ENCODE measurements at places on chromosomes 6 and 20.

- DNase-seq = no peak
- no peak overlapping the region for H3K27ac ChIP-seq
- H3K4me1 ChIP-seq = peaks cover 3% of the 10 kb centered on the region
- H3K4me3 ChIP-seq = no peak overlapping the region
- H3K27me3 ChIP-seq = no peaks in the 10 kb centered on the region
Measured at GRCh38 chr6:170404697-170405096, 98.1 kb downstream of the FAM120B start.

DNA sequence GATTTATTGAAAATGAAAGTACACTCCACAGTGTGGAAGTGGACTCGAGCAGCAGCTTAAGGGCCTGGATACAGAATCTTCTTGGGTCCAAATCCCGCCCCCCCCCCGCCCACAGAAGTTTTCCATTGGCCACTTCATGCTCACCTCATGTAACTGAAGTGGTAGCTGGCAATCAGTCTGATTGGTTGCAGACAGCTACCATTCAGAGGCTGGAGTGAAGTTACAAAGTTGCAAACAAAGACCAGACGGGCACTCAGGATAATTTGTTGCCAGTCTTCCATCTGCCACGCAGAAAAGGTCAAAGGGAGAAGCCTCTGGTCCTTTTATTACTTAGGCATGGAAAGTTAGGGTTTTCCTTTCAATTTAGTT is 25.8 kb upstream of the FABP7 start:
- H3K4me1 ChIP-seq = peaks cover 19% of the 10 kb centered on the region
- no peaks in the 10 kb centered on the region for H3K27me3 ChIP-seq
- H3K27ac ChIP-seq = no peak overlapping the region
- DNase-seq = no peak

- peaks cover 6% of the 10 kb centered on the region for H3K4me1 ChIP-seq
- H3K4me3 ChIP-seq = no peak overlapping the region
- peaks cover 85% of the 10 kb centered on the region for H3K27me3 ChIP-seq
- H3K27ac ChIP-seq = no peak overlapping the region
- DNase-seq = no peak
Measured at GRCh38 chr20:36309643-36310042, 3.5 kb downstream of the DLGAP4 start.

DNA sequence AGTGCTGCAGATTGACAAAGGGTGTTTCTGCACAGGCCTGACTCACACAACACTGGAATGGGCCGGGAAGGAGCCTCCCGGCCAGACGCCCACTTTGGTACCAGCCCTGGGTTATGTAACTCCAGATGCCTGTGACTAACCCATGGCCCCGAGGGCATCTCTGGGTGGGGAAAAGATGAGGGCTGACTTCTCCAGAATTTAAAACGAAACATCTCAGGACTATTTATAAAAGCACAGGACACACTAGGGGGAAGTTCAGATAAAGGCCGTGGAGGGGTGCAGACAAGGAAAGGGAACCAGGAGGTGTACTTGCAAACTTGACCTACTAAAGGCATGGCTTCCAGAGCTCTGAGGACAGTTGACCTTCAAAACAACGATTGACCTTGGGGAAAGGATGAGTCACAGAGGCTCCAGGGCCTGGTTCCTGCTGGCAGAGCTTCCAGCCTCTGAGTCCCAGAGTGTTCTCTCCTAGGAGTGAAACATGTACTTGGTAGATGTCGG is 196.9 kb downstream of the NFATC2 start:
- peaks cover 4% of the 10 kb centered on the region for H3K27me3 ChIP-seq
- no peak overlapping the region for H3K4me3 ChIP-seq
- H3K27ac ChIP-seq = no peak overlapping the region

DNA sequence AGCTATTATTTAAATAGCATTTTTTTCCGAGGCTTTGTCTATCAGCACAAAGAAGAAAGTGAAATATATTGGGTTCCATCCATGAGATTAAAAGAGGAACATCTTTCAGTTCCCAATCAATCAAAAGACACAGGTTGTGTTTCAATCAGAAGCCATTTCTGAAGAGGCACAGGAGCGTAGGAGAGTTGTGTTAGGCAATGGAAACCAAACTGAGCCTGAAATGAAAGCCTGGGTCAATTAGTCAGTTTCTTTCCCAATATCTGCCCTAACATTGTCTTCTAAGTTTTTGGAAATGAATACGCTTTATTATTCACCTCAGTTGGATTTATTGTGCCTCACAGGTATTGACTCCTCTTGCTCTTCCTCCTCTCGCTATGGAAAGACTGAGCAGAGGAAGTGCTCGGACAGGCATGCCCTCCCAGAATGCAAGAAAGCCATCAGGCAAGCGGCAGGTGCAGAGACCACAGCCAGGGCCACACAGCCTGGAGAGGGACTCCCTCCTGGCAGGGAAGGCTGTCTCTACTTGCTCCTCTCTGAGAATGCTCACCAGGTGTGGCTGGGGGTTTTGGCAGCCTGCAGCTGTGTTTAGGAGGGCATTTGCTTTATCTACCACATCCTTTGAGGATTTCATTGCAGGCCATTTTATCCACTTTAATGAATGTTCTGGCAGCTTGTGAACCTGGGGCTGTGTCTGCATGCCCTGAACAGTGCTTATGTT is 100.8 kb upstream of the NEDD9 start:
- no peaks in the 10 kb centered on the region for H3K36me3 ChIP-seq
- peaks cover 2% of the 10 kb centered on the region for H3K27me3 ChIP-seq
- peaks cover 10% of the 10 kb centered on the region for H3K4me1 ChIP-seq
- H3K4me3 ChIP-seq = no peak overlapping the region
- no peak overlapping the region for H3K27ac ChIP-seq
- no peak for DNase-seq

DNA sequence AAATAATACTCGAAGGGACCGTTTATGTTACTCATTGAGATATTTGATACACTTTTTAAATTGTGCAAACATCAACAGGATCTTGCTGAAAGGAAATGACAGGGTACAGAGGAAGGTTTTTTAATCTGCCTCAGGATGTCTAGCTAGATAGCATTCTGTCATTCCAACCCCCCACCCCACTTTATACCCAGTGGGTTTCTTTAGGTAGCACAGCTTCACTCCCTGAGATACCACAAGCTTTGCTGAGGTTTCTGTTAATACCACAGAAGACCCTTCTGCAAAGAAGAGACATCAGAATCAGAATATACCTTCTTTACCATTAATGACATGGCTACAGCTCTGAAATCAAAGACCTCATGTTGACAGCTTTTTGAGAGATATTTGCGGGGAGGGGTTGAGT is 1.3 kb downstream of the PHACTR2 start:
- peaks cover 51% of the 10 kb centered on the region for H3K4me1 ChIP-seq
- peak overlapping the region; percentile 89 for H3K4me3 ChIP-seq
- H3K36me3 ChIP-seq = peaks cover 19% of the 10 kb centered on the region
- DNase-seq = no peak
- no peaks in the 10 kb centered on the region for H3K27me3 ChIP-seq

GRCh38 chr20:492159-492558 is 29.8 kb upstream of the TBC1D20 start:
- no peak overlapping the region for H3K27ac ChIP-seq
- H3K4me3 ChIP-seq = no peak overlapping the region
- peaks cover 48% of the 10 kb centered on the region for H3K36me3 ChIP-seq
- H3K27me3 ChIP-seq = no peaks in the 10 kb centered on the region

- no peaks in the 10 kb centered on the region for H3K36me3 ChIP-seq
- no peaks in the 10 kb centered on the region for H3K27me3 ChIP-seq
- no peak overlapping the region for H3K27ac ChIP-seq
- H3K4me3 ChIP-seq = no peak overlapping the region
- H3K4me1 ChIP-seq = peaks cover 16% of the 10 kb centered on the region
Measured at GRCh38 chr6:90095145-90095544, 200.9 kb downstream of the GJA10 start.

- H3K27me3 ChIP-seq = peaks cover 7% of the 10 kb centered on the region
- H3K27ac ChIP-seq = no peak overlapping the region
- no peak for DNase-seq
- H3K4me3 ChIP-seq = no peak overlapping the region
- H3K36me3 ChIP-seq = peaks cover 3% of the 10 kb centered on the region
Measured at GRCh38 chr6:24078200-24078599, 47.8 kb upstream of the NRSN1 start.

GRCh38 chr6:54846243-54846856 is at the start of gene FAM83B:
TSS of gene FAM83B (plus strand) at chr6:54846771. CDS start at chr6:54870247, 23,476 bp downstream.
- peaks cover 6% of the 10 kb centered on the region for H3K27me3 ChIP-seq
- peak; percentile 67 for DNase-seq
- H3K36me3 ChIP-seq = peaks cover 8% of the 10 kb centered on the region
- peak within 1 kb of the TSS; percentile 99 for H3K27ac ChIP-seq

- H3K36me3 ChIP-seq = no peaks in the 10 kb centered on the region
- H3K4me1 ChIP-seq = no peaks in the 10 kb centered on the region
- H3K27me3 ChIP-seq = no peaks in the 10 kb centered on the region
- H3K27ac ChIP-seq = no peak overlapping the region
- DNase-seq = no peak
Measured at GRCh38 chr6:54185885-54186284, 74.6 kb downstream of the MLIP start.

- peaks cover 21% of the 10 kb centered on the region for H3K4me1 ChIP-seq
- no peaks in the 10 kb centered on the region for H3K27me3 ChIP-seq
- no peak for DNase-seq
- no peak overlapping the region for H3K4me3 ChIP-seq
- no peaks in the 10 kb centered on the region for H3K36me3 ChIP-seq
Measured at GRCh38 chr20:61186771-61187472, 65.1 kb upstream of the CDH4 start.

- DNase-seq = no peak
- no peaks in the 10 kb centered on the region for H3K27me3 ChIP-seq
- no peak overlapping the region for H3K27ac ChIP-seq
- no peaks in the 10 kb centered on the region for H3K36me3 ChIP-seq
- no peak overlapping the region for H3K4me3 ChIP-seq
Measured at GRCh38 chr6:111198841-111199240, 111.5 kb downstream of the SLC16A10 start.

- peak overlapping the region; percentile 68 for H3K4me3 ChIP-seq
- H3K27ac ChIP-seq = peak overlapping the region; percentile 95
- peaks cover 42% of the 10 kb centered on the region for H3K27me3 ChIP-seq
- H3K4me1 ChIP-seq = peaks cover 37% of the 10 kb centered on the region
- H3K36me3 ChIP-seq = no peaks in the 10 kb centered on the region
- DNase-seq = peak; percentile 80
Measured at GRCh38 chr20:51562332-51563173, 20.0 kb upstream of the NFATC2 start.

DNA sequence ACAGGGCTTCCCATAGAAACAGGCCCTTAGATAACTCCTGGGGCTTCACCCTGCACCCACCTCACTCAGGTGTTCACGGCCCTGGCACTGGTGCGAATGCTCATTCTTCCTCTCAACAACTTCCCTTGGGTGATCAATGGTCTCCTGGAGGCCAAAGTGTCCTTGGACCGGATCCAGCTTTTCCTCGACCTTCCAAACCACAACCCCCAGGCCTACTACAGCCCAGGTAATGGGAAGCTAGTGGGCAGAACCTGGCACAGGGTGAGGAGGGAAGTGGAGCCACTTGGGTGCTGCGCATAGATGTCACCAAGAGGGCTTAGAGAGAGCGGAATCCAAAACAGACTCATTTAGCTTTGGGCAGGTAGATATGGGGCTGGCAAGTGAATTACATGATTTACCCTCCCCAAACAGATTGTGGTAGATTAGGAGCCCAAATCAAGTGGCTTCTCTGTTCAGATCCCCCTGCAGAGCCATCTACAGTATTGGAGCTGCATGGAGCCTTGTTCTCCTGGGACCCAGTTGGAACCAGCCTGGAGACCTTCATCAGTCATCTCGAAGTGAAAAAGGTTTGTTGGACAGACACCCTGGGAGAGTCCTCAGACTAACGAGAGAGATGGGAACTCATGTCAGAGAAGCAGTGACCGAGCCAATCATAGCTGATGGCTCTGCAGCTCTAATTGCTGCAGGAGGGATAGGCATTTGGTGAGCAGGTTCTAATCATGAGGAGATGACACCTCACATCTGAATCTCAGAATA is 8.5 kb downstream of the ABCC10 start:
- peaks cover 27% of the 10 kb centered on the region for H3K4me1 ChIP-seq
- H3K27me3 ChIP-seq = no peaks in the 10 kb centered on the region
- peaks cover 3% of the 10 kb centered on the region for H3K36me3 ChIP-seq

DNA sequence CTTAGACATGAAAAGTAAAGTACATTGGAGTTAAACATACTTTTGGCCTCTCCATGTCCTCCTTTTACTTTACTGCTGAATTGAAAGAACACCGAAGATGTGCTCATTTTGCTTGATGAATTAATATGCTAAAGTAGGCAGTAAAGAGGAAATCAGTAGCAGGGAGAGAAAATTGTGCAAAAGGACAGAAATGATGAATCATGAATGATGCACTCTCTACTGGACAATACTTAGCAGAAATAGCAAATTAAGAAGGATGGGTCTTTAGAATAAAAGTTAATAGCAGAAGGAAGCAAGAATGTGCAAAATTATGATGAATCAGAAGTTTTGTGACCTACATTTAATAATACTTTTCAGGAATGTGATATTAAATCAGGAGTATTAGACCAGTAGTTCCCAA is 8.4 kb upstream of the SPINT3 start:
- H3K4me3 ChIP-seq = no peak overlapping the region
- no peak overlapping the region for H3K27ac ChIP-seq
- peaks cover 56% of the 10 kb centered on the region for H3K27me3 ChIP-seq
- H3K4me1 ChIP-seq = no peaks in the 10 kb centered on the region
- DNase-seq = no peak

GRCh38 chr6:16474772-16475493 is 236.5 kb downstream of the GMPR start:
- no peak overlapping the region for H3K27ac ChIP-seq
- H3K4me3 ChIP-seq = no peak overlapping the region
- DNase-seq = no peak
- no peaks in the 10 kb centered on the region for H3K27me3 ChIP-seq
- peaks cover 25% of the 10 kb centered on the region for H3K4me1 ChIP-seq

DNA sequence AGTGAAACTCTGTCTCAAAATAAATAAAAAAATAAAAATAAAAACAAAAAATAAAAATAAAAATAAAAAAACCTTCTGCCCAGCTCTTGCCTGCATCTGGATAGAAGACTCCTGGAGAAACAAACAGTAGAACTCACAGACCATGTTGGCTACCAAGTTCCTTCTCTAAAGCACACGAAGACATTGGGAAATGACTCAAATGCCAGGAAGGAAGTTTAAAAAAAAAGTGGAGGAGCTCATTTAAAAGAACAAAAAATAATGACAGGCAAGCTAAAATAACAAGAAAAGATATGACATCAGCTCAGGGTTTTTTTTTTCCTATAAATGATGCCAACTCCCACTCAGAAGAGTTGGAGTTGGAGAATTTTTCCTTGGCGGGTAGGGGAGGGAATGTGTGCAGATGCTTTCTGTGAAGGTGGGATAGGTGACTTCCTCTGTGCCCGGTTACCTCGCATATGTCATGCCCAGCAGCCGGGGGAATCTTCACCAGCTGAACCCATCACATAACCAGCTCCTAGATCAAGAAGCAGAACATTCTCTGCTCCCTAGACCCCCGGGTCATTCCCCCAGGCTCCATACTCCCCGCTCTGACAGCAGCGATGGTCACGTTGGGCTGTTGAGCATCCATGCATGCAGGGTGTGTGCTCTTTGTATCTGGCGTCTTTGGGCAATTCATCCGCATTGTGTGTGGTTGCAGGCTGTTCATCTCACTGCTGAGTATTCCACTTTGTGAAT is 17.3 kb upstream of the CD93 start:
- no peaks in the 10 kb centered on the region for H3K36me3 ChIP-seq
- no peak overlapping the region for H3K27ac ChIP-seq
- peaks cover 18% of the 10 kb centered on the region for H3K4me1 ChIP-seq
- DNase-seq = no peak
- no peaks in the 10 kb centered on the region for H3K27me3 ChIP-seq
